ENCODE measurements at places on chromosomes 5 and 9.

GRCh38 chr5:1527533-1528205 is 3.9 kb upstream of the LPCAT1 start:
- peak; percentile 18 for DNase-seq

DNA sequence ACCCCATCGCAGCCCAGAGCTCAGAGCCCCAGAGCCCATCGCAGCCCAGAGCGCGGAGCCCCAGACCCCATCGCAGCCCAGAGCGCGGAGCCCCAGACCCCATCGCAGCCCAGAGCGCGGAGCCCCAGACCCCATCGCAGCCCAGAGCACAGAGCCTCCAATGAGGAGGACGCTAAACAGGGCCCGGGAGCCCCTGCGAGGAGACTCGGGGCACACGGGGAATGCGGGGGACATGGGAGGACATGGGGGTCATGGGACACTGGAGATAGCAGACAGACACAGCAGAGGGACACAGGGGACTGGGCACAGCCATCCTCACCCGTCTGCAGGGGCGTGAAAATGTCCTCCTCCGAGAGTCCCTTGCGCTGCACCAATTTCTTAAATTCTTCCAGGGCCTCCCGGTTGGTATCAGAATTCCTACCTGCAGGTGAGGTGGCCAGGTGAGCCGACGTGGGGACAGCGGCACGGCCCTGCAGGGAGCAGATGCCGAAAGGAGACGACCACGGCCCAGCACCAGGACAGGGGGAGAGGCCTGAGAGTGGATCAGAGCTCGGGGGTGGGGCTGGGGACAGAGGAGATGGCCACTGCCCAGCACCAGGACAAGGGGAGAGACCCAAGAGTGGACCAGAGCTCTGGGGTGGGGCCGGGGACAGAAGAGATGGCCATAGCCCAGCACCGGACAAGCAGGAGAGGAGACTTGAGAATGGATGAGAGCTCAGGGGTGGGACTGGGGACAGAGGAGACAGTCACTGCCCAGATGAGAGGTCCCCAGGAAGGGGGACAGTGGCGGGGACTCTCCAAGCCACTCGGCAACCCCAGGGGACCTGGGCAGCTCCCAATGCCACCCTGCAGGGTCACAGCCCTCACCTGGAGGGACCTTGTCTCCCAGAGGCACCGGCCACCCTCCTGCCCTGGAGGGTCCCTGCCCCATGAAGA is 2.8 kb downstream of the OBP2B start:
- peak; percentile 49 for DNase-seq

DNA sequence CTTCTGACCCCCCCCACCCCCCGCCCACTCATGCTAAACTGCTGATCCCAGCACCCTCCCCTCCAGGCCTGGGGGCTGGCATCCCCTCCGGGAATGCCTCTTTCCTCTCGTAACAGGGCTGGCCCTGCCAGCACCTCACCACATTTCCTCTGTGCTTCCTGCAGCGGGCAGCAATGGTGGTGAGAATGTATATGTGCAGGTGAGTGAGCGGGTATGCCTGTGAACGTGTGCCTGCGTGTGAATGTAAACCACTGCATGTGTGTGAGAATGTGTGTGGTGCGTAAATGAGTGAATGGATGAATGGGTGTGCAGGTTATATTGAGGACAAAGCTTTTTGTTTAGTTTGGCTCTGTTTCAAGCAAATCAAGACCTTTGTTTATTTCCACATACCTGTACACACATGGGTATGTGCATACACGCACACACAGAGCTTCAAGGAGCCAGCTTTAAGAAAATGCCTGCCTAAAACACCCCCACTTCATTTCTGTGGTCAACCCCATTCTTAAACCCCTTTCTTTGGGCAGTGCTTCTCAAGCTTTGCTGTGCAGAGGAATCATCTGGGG is 95.7 kb upstream of the SHB start:
- peak; percentile 22 for DNase-seq

- DNase-seq: no peak
These were observed 51.5 kb upstream of the IQGAP2 start for GRCh38 chr5:76351577-76351976.

DNA sequence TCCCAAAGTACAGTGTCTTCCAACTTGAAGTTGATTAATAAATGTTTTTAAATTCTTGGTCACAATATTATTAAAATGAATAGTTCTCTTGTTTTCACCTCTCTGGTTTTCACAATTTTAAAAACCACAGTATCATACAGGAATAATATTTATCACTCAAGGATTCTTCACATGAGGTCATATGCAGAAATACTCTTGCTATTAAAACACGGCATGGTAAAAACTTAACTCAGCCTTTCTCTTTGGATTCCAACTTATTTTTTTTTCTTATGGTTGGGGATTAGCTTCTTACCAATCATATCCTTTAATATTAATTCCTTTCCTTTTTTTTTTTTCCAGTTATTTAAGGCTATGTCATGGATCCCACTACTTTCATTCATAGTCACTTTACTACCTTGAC is 289.4 kb downstream of the ADAMTS6 start:
- no peak for DNase-seq

GRCh38 chr5:80957031-80957761 is 3.0 kb upstream of the RASGRF2 start:
- DNase-seq: no peak

DNA sequence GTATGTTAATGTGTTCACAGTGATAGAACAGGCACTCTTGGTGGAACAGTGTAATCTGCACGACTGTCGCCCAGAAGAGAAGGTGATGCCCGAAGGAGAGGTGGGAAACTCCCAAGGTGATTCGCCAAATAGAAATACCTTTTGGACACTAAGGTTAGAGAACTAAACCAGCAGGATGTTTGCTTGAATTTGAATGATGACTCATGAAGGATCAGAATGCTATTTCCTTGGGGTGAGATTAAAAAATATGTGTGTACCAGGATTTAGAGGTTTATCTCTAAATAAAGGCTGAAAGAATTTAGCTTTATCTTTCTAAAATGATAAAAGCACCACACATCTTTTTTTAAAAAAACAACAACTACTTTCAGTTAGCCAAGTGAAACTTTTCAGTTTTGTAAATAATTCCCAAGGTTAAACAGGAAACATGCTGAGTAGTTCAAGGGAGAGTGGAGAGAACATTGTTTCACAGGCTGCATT is 297.4 kb upstream of the TAS2R1 start:
- peak; percentile 66 for DNase-seq

- peak; percentile 62 for DNase-seq
These were observed 114.4 kb upstream of the LIFR start for GRCh38 chr5:38670878-38671277.
